ENCODE measurements at places on chromosomes 2 and 18.

DNA sequence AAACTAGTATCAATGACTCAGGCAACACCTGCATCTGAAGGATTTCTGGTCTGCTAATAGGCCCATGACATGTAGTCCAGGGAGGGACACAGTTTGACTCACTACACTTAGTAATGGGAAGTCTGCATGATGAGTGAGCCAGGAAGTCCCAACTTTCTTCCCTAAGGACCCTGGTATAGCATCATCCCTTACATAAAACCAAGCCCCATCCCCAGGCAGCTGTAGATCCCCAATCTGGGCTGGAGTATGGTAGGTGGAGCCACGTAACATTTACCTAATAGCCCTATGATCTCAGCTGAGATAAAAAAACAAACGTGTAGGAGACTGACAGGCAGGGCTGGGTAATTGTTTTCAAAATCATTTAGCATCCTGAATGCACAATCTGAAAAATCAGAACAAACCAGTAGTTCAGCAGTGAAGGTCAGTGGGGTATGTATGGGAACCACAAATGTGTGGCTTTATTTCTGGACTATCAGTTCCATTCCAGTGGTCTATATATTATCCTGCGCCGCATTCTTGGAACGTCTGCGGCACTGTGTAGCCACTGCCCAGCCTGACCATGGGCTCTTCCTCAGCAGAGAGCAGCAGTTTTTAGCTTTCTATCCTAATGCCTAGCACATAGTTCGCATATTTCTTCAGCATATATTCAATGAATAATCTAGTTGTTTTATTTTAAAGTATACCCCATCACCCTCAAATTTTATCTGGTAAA, 33.5 kb downstream of the EPB41L3 start:
- DNase-seq, result no peak

DNA sequence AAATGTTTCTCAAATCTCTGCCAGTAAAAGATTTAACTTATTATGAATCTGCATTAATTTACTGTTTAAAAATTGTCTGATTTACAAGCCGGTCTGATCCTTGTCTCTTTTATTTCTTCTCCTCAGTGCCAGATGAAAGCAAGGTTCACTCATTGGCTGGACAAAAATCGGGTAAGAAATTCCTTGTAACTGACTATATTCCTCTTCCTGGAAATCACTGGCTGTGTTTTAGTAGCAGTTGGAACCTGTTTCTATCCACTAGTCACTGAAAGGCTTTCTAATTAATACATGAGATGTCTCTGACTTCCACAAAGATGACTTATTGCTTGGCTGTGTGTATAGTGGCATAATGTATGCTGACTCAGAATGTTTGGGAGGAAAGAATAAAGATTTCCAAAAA, 436.6 kb upstream of the NRP2 start:
- DNase-seq, result no peak

DNA sequence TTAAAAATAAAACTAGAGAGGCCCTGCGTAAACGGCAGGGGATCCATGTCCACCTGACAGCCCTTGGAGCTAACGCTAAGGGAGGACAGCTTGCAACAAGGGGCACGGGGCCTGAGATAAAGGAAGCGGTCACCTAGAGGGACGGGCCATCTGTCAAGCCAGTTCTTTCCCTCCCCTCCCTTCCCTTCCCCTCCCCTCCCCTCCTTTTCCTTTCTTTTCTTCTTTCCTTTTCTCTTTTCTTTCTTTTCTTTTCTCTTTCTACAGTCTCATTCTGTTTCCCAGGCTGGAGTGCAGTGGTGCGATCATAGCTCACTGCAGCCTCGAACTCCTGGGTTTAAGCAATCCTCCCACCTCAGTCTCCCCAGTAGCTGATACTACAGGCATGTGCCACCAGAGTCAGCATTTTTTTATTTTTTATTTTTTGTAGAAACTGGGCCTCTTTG, 34.5 kb upstream of the CTAGE1 start:
- no peak for DNase-seq

- DNase-seq, result no peak
Measured at GRCh38 chr2:240386326-240386725, 49.1 kb upstream of the GPC1 start.
